Keratinocyte (primary cell): ENCODE measurements at places on chromosomes 13 and 19. TPM values are rescaled to one million over a fixed set of nuclear protein-coding genes. Genes with fewer than 3 reads are reported as not detected.

CELF5 gene
- 0.04 to 0.05 TPM (median 0.04 TPM) in 3 replicates for polyA plus RNA-seq

SPTBN4 gene
- polyA plus RNA-seq = 0.06 to 0.28 TPM (median 0.17 TPM) in 3 replicates

TEX29 gene
- 0.12 to 0.18 TPM in 2 of 3 replicates, not detected in the other for polyA plus RNA-seq

FGF9 gene
- polyA plus RNA-seq = 0.06 TPM in 1 of 3 replicates, not detected in the others

TNFRSF19 gene
- polyA plus RNA-seq = 1.1 to 1.8 TPM (median 1.2 TPM) in 3 replicates

KLK3 gene
- polyA plus RNA-seq = not detected in 3 replicates

ENOX1 gene
- polyA plus RNA-seq = 1.0 to 1.1 TPM (median 1.0 TPM) in 3 replicates

CADM4 gene
- polyA plus RNA-seq = 3.0 to 4.4 TPM (median 4.3 TPM) in 3 replicates

KPTN gene
- polyA plus RNA-seq = 7.0 to 10.2 TPM (median 7.3 TPM) in 3 replicates

MARK4 gene
- 16.9 to 38.0 TPM (median 19.7 TPM) in 3 replicates for polyA plus RNA-seq

ARID3A gene
- polyA plus RNA-seq = 2.6 to 3.4 TPM (median 3.1 TPM) in 3 replicates

BRME1 gene
- 0.22 to 0.57 TPM (median 0.26 TPM) in 3 replicates for polyA plus RNA-seq

- DNase-seq = no peak
Measured at GRCh38 chr19:40528533-40529092, 48.1 kb upstream of the SHKBP1 start.

- no peak for DNase-seq
Measured at GRCh38 chr13:59024434-59024833, 1139.3 kb downstream of the DIAPH3 start.

DNA sequence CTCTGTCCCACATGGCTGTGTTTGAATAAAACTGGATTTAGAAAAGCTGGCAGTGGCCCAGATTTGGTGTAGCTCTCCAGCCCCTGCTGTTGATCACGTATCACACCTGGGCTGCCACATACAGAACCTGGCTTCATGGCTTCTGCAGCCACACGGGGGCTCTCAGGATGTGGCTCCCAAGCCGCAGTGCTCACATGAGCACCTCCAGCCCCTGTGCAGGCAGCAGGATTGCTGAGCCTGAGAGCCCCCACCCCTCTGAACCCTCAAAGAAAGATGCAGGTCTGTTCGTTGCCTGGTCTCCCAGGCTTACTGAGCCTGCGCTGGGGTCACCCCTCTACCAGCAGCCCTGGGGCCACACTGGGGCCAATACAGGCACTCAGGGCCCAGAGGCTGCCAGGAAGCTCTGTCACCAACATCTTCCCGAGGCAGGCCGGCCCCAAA lies 2.7 kb downstream of the PLEKHF1 start:
- DNase-seq = no peak

GRCh38 chr19:13207846-13208671 lies 57.8 kb downstream of the IER2 start:
- DNase-seq = no peak

DNA sequence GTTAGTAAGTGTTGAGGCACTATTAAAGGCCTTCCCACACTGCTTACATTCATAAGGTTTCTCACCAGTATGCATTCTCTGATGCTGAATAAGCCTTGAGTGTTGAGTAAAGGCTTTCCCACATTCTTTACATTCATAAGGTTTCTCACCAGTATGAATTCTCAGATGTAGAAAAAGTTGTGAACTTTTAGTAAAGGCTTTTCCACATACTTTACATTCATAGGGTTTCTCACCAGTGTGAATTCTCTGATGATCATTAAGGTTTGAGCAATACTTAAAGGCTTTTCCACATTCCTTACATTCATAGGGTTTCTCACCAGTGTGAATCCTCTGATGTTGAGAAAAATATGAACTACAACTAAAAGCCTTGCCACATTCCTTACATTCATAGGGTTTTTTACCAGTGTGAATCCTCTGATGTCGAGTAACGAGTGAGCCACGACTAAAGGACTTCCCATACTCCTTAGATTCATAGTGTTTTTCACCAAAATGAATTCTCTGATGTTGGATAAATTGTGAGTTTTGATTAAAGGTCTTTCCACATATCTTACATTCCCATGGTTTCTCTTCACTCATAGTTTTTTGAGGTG lies 24.2 kb downstream of the ZNF829 start:
- DNase-seq = no peak

- no peak for DNase-seq
Measured at GRCh38 chr13:108711386-108711785, 82.0 kb downstream of the MYO16 start.

DNA sequence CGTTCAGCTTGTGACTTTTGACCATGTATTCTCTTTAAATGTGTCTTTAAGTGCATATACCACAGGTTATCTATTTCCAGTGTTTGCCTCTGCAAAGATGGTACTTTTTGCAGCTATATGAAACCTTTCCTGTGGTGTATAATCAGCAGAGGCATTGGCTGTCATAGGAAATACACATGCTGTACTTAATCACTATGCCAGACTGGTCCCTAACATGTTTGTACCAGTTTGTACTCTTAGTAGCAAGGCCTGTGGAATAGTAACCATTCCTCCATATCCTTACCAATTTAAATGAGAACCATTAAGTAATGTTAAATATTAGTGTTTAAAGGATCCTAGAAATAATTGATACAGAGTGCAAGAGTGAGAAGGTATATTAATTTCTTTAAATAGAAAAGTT lies 69.8 kb downstream of the CDK8 start:
- no peak for DNase-seq

DNA sequence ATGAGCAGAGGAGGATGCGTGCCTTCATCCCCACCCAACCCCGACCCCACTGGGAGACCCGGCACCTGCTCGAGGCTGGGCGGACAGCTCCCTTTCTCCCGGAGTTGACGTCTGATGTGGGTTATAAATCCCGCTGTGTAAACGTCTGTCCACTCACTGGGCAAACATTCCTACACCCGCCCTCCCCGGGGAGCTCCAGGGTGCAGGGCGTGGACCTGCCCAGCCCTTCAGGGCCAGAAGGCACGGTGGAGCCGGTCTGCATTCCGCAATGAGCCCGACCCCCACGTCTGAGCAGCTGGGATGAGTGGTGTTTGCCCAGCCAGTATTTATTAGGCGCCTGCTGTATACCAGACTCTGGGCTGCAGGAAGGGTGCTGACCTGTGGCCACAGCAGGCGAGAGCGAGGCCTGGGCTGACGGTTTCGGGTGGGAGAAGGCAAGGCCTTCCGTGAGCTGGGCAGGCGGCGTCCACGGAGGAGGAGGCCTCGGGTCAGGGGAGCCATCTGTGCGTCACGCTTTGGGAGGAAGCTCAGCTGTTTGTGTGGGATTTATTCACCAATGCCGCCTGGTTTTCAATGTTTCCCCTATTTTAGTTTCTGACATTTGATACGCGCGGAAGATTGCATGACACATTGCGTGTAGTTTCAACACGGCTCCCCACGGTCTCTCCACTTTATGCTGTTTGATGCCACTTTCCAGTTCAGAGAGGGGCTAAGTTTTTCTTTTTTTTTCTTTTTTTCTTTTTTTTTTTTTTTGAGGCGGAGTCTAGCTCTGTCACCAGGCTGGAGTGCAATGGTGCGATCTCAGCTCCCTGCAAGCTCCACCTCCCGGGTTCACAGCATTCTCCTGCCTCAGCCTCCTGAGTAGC lies 2.0 kb downstream of the MISP start:
- DNase-seq = no peak

- no peak for DNase-seq
Measured at GRCh38 chr13:107473253-107473652, 742.1 kb downstream of the LIG4 start.

- DNase-seq = no peak
Measured at GRCh38 chr19:6216996-6217751, 62.6 kb downstream of the MLLT1 start.

GRCh38 chr13:33334831-33335230 lies 49.3 kb upstream of the STARD13 start:
- DNase-seq = no peak

DNA sequence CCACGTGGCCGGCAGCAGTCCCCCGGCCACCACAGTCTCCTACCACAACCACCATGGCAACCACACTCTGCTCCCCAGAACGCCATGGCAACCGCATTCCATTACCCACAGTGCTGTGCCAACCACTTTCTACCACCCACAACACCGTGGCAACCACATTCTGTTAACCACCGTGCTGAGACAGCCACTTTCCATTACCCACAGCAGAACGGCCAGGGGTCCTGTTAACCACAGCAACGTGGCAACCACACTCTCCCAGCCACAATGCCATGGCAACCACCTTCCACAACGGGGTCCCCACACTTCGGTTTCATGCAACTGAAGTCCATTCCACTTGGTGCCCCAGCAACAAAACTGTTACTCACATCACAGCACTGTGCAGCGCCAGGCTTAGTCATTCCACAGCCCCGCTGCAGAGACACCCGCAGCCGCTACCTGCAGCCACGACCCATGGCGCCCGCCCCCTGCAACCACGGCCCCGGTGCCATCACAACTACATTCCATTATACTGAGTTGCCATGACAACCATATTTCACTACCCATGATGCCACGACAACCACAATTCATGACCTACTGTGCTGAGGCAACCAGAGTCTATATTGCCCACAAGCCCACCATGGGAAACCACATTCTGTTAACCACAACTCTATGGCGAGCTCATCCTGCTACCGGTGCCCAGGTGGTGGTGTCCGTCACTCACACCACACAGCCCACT lies 10.0 kb downstream of the DPF1 start:
- no peak for DNase-seq

- DNase-seq = no peak
Measured at GRCh38 chr13:46596466-46596865, 43.5 kb downstream of the LRCH1 start.

GRCh38 chr13:51821606-51822005 lies 17.6 kb upstream of the DHRS12 start:
- no peak for DNase-seq

GRCh38 chr13:36872621-36873020 lies 47.4 kb downstream of the SMAD9 start:
- no peak for DNase-seq

- no peak for DNase-seq
Measured at GRCh38 chr13:72716776-72717175, 10.7 kb downstream of the MZT1 start.

DNA sequence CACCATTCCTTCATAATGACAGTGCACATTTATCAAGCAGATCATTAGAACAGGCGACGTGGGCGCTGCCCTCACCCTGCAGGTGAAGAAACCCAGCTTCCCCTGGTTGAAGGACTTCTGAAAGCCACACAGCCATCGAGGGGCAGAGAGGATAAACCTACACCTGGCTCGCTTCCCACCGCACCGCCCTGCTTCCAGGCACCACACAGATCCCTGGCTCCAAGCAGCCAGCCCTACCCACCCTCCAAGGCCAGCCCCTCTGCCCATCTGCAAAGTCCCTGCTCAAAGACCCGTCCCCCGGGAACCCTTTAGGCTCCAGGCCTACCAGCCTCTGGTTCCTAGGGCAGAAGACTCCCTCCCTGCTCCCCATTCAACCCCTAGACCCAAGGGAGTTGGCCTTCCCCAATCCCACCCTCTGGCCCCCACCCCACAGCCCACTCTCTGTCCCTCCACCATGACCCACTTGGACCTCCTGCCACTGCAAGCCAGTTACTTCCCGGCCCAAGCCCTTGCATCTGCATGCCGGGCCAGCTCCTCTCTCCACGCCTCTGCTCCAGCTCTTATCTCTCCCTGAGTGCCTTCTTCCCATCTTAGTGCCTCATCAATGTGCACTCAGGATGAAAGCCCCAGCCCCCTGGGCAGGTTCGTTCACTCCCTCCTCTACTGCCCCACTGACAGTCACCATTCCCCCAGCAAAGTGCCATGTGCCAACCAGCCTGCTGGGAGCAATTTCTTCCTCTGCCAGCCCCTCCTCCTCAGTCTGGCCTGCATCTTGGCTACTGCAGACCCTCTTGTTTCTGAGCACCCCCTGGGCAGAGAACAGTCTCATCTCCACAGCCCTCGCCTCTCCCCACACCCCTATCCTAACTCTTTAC lies 28.0 kb downstream of the PEPD start:
- DNase-seq = no peak

- no peak for DNase-seq
Measured at GRCh38 chr13:110464556-110465333, 96.8 kb downstream of the RAB20 start.

GRCh38 chr13:25186187-25186586 lies 14.1 kb upstream of the AMER2 start:
- DNase-seq = no peak

DNA sequence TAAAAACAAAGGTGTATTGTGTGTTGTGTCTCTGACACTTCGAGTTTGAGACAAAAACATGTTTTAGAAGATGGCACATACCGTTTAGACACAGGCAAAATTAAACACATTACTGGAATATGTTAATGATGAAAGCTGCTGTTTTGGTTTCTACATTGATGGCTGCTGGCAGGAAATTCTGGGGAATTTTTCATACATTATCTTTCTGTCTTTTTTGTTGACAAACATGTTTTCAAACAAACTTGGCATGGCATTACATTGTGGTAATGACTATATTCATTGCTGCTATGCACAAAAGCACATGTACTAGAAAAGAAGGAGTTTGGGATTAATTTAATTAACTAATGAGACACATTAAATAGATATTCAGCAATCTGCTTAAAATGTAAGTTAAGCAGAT lies 1187.6 kb downstream of the OLFM4 start:
- no peak for DNase-seq

- DNase-seq = no peak
Measured at GRCh38 chr19:5115771-5116202, 146.9 kb downstream of the KDM4B start.

GRCh38 chr13:95254339-95254738 lies 46.9 kb downstream of the ABCC4 start:
- DNase-seq = peak; percentile 33

DNA sequence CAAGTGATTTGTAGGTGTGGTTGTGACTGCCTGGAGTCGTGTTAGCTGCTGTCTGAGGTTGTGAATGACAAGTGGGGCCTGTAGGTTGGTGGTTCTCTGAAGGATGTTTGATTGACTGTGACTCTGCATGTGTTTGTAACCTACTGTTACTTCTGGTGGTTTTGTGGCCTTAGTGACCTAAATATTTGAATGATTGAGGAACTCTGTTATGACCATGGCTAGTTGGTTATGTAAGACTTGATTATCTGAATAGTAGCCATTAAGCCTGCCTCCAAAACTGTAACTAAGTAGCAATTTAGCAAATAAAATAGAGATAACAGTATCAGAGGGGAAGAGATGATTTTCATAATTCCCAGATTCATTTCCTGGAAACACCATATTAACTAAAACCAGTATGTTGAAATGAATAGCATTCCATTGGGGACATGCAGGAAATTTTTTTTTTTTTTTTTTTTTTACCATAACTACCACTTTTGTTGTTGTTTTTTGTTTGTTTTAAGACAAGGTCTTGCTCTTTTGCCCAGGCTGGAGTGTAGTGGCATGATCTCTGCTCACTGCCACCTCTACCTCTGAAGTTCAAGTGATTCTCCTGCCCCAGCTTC lies 865 bp downstream of the ZNF382 start:
- no peak for DNase-seq
